Posterior cingulate gyrus (tissue), 11 donors: ENCODE measurements at places on chromosomes 6 and 20.

GRCh38 chr20:38630727-38631126 lies 29.1 kb downstream of the ARHGAP40 start:
- DNase-seq, result no peak

GRCh38 chr6:95866732-95867131 lies 149.0 kb upstream of the FUT9 start:
- DNase-seq, result peak; percentile 14

DNA sequence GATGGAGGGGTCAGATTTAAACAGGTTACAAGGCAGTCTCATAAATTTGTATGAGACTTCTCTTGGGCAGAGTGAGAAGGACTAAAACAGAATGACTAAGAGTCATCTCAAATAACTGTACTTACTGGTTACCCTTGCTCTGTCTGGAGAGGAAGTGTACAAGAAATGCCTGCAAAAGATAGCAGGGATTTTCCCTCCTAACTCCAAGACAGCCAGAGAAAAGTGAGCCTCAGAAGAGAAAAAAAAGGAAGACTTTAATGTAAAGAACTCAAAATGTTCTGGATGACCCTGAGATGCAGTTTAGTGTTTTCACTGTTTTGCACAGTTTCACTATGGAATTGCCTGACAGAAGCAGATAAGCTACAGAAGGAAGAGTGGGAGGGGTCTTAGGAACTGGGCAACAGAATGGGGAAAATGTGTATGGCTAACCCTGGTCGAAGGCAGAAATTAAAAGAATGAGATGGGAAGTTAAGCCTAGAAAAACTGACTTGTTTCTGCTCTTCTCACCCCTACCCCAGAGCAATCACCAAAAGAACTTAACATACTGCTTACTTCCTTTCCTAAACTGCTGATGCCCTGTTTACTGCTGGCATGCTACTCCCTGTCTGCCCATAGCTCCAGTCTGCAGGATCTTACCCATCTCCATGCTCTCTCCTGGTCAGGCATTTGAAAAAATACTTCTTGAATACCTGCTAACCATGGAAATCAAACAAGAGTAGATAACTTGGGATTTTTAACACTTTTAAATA lies 98.1 kb upstream of the MARCKS start:
- no peak for DNase-seq

DNA sequence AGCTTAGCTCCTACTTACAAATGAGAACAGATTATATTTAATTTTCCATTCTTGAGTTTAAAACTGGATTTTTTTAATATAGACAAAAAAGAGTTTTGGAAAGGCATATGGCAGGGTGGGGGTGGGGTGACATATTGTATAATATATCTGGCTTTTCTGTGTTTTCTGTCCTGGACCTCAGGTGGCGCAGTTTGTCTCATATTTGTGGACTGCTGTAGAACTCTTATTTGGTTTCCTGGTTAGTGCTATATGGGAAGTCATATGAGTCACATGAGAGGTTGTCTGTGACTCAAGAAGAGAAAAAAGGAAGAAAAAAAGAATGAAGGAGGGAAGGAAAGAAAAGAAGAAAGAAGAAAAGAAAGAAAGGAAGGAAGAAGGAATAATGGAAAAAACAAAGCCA lies 131.8 kb downstream of the CLVS2 start:
- no peak for DNase-seq

DNA sequence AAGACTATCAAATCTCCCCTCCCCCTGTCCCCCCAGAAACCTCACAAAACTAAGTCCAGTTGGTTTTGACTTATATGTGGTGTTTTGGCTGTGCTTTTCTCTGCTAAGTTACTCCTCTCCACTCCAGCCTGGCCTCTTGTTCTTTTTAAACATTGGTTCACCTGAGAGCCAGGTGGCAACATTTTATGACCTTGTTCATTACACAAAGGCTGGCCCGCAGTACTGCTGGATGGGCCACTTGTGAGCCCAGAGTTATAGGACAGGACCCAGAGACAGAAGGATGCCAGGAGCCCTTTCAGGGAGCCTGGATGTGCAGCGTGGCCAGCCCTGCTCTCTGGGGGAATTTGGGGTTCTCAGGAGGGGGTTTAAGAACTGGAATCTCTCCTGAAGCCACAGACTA lies 90.0 kb downstream of the RAMACL start:
- no peak for DNase-seq

GRCh38 chr6:122361314-122361979 lies 38.0 kb upstream of the HSF2 start:
- DNase-seq, result no peak

DNA sequence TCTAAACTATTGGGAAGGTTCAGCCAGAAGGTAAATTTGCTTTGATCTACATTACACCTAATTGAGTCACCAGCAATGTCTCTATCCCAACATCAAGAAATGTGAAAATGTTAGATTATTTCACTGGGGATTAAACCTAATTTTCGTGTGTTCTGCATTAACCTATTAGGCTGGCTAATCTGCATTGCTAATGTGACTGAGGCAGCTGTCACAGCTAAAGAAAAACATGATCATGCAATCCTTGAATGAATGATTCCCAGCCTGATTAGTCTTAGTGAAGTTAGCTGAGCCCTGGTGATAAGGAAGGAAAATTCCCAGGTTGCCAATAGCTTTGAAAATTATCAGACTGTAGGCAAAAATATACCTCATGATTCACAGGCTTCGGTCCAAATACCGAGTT lies 135.3 kb downstream of the LINC00237 start:
- no peak for DNase-seq

DNA sequence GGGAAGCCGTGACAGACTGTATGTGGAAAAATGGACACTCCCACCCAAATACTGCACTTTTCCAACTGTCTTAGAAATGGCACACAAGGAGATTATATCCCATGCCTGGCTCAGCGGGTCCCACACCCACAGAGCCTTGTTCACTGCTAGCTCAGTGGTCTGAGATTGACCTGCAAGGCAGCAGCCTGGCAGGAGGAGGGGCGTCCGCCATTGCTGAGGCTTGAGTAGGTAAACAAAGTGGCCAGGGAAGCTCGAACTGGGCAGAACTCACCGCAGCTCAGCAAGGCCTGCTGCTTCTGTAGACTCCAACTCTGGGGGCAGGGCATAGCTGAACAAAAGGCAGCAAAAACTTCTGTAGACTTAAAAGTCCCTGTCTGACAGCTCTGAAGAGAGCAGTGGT lies 11.4 kb upstream of the RNF146 start:
- no peak for DNase-seq

- no peak for DNase-seq
Observed at GRCh38 chr6:37625591-37626374, 71.9 kb downstream of the MDGA1 start.

DNA sequence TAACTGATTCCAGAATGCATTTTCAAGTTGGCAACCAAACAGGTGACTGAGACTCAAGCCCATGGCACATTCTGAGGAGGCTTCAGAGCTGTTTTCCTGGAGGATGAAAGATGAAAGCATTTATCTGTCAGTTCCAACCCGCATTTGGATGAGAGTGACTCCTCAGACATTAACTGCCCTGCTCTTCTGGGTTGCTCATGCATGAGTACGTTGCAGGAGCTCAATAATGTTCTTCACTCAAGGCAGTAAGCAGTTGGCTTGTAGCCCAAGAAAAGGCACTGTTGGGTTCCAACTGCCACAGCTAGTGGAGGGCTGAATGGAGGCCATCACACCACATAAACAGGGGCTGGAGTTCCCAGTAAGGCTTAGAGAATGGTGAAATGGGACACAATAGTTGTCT lies 155.3 kb downstream of the FUT9 start:
- DNase-seq, result no peak

DNA sequence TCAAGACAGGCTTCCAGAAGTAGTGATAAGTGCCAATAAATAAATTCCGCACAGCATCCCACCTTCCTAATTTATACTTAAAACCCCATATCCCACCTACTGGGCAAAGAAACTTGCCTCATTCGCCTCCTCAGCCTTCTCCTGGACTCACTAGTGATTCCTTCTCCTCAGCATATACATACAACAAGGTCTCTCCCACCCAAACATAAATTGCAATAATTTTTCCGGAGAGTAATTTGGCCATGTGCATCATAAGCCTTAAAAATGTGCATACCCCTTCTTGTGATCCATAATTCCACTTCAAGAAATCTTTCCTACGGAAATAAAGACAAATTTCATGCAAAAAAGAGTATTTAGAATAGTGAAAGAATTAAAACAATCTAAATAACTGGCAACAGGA lies 26.8 kb downstream of the RANBP9 start:
- no peak for DNase-seq

GRCh38 chr20:53883098-53883911 lies 187.1 kb downstream of the BCAS1 start:
- DNase-seq, result no peak

- no peak for DNase-seq
Observed at GRCh38 chr6:133632906-133633305, 256.0 kb upstream of the TCF21 start.

DNA sequence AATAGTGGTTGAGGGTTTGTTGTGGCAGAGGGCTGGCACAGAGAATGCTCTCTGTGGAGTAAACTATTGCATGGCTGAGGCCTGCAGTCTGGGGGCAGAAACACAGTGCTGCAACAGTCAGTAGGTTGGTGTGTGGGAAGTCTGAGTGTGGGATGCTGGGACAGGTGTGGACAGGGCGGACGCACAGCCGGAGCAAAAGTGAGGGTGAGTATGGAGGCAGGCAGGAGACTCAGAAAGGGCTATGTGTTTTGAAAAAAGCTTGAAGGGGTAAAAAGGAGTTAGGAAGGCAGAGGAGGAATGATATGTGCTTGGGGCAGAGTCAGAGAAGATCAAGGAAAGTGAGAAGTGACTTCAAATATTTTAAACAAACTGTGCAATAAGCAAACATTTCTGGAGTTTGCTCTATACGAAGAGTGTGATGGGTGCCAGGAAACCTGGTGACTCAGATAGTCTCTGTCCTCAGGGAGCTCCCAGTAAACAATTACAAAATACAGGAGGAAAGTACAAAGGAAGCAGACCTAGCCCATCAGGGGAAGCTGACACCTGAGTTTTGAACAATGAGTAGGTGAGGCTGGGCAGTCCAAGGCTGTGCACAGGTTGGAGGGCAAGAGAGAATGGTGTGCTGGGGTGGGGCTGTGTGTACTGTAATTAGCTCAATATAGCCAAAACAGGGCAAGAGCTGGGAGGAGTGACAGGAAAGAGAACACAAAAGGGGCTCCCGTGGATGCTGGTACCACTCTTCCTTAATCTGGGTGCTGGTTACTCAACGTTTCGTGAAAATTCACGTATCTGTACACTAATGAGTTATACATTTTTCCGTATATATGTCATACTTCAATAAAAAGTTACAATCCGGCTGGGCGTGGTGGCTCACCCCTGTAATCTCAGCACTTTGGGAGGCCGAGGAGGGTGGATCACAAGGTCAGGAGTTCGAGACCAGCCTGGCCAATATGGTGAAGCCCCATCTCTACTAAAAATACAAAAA lies 55.2 kb downstream of the PIGU start:
- DNase-seq, result no peak

GRCh38 chr6:30705620-30706019 lies 11.5 kb downstream of the MDC1 start:
- DNase-seq, result no peak

DNA sequence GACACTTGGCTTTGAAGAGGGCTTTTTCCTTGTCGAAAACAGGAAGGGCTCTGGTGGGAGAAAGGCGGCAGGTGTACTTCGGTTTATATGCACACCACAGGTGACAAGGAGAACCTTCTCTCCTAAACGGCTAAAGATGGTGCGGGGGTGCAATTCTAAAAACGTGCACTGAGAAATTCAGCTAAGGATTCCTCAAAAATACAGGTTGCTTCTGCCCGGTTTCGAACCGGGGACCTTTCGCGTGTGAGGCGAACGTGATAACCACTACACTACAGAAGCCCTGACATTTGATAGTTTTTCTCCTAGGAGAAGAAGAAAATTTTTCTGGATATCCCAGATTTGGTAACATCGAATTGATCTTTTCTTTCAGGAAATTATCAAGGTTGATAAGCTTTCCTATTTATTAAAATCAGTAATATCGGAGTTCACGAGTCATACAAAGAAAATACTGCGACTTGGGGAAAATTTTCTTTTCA lies 32.0 kb downstream of the POM121L2 start:
- no peak for DNase-seq

DNA sequence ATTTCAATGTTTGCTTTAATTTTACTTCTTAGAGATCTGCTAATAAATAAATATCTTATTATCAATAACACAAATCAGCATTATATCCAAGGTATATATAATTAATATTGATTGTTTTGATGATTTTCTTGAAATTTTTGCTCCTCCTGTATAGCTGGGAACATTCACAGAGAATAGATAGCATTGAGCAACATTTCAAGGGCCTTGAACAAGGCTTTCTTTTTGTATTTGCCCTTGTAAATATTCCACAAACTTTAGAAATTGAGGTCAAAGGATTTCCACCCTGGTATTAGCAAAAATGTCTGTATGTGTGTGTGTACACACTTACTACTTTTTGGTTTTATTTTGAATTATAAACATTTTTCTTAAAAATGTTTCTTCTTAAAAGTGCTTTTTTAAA lies 205.6 kb downstream of the EYA4 start:
- no peak for DNase-seq

DNA sequence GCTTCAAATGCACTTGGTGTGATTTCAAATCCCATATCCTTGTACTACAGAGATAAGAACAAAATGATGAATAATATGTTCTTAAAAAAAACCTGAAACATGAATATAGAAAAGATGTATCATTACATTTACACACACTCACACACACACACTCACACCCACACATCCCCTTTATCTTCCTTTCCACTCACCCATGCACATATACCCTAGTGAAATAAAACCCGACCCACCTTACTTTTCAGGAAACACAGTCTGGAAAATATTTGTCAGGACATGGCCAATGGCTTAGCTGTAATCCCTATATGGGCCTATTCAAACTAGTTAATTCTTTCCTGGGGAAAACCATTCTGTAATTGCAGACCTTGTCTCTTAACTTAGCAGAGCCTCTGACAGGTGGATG lies 60.8 kb upstream of the EDN1 start:
- no peak for DNase-seq

DNA sequence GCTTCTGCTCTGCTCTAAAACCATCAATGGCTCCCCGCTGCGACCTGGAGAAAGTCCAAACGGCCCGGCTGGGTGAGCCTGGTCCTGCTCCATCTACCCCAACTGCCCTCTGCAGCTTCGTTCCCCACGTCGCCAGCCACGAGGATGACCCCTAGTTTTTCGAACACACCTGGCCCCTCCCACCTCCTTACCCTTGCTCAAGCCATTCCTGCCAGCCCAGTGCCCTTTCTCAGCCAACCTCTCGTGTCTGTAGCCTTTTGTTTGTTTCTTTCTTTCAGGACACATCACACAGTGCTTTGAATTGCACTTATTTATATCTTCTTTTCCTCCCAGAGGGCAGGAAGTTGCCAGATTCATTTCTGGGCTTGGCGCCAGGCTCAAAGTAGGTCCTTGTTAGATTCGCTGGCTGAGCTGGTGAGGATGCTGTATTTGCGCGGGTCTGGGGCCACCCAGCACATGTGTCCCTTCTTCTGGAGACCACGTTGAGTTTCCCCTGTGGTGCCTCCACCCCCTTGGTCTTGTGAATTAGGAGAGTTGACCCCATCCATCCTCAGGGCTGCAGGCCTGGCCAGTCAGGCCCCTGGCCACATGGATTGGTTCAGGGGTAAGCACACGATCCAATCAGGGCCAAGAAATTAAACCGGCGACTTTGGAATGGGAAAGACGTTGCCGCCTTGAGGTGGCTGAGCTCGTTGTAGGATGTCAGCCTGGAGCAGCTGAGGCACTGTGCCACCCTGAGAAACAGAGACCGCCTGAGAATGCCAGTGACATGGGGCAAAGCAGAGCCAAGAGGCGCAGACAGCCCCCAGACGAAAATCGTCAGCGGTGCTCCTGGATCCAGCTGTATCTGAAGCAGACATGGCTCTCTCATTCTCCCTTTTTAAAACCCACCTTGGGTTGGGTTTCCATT lies 156.0 kb downstream of the CEBPB start:
- peak; percentile 93 for DNase-seq

GRCh38 chr6:23184351-23184750 lies 615.0 kb downstream of the HDGFL1 start:
- DNase-seq, result no peak
